Liver (tissue), 10 donors: ENCODE measurements at places on chromosomes 1 and 21. TPM values are rescaled to one million over a fixed set of nuclear protein-coding genes. Genes with fewer than 3 reads are reported as not detected.

Gene CASQ2
- polyA plus RNA-seq = not detected

Gene LRP8
- polyA plus RNA-seq = 0.24 TPM

Gene RGS8
- not detected for polyA plus RNA-seq

Gene CNTN2
- polyA plus RNA-seq = 0.17 TPM

Gene COL11A1
- 0.01 TPM for polyA plus RNA-seq

Gene AP4B1
- 4.3 TPM for polyA plus RNA-seq

Gene PTGFRN
- 5.4 TPM for polyA plus RNA-seq

Gene BTBD19
- polyA plus RNA-seq = 2.7 TPM

Gene CLEC20A
- not detected for polyA plus RNA-seq
